ENCODE measurements at places on chromosomes 16 and 17. TPM values are rescaled to one million over a fixed set of nuclear protein-coding genes. Genes with fewer than 3 reads are reported as not detected.

GRCh38 chr16:87135246-87136030 lies 181.8 kb downstream of the C16orf95 start:
- no peak for DNase-seq

- no peak for DNase-seq
Measured at GRCh38 chr16:27401768-27402568, at the start of gene IL21R. Gene IL21R (plus strand): TSS chr16:27402174. CDS start chr16:27430072, 27,898 bp downstream.

GRCh38 chr16:28912558-28912957 lies 12.5 kb downstream of the RABEP2 start:
- DNase-seq = no peak

GRCh38 chr16:54107583-54108202 lies 178.9 kb downstream of the IRX3 start:
- DNase-seq = no peak

DNA sequence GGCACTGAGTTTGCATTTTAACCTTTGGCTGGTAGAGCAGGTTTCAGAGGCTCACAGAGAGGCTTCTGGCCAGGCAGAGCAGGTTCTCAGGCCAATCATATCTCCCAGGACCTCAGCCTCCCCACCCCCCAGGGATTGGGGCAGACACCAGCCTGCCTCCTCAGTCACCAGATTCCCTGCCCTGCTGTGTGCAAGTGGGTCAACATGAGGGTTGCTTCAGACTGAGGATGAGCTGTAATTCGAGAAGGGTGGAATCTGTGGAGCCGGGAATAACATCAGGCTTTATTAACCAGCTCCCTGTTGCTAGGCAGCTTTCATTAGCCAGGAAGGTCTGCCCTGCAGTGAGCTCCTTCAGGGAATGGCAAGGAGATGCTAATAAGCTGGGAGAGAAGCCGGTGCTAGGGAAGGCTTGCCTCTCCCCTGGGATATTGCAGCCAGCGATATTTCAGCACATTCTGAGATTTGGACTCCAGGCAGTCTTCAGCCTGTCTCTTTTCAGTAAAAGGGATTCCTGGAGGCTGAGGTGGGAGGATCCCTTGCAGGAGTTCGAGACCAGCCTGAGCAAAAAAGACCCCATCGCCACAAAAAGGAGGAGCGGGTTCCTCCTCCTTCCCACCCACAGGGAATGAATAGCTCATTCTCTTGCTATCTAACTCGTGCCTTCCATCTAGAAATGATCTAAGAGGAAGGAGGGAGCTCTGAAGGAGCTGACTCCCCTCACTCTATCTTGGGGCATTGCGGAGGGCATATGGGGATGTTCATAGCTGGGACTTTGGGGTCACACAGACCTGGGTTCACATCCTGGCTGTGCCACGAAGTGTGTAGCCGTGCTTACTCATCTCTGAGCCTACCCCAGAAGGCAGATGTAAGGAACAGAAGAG lies 10.7 kb downstream of the SGSM2 start:
- DNase-seq = no peak

DNA sequence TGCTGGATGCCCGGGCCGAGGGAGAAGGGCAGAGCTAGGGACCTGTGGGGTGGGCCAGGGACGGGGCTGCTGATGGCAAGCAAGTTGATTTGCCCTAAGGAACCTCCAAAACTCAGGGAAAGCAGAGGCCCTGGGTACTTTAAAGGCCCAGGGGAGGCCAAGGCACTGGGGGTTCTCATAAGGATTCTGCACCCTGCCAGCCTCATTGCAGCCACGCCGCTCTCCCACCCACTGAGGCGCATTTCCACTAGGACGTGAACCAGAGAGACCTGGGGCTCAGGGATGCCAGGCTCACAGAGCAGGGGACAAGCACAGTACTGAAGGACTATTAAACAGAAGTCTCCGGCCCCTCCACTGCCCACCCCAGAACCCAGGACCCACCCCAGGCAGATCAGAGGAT lies 39.4 kb upstream of the RBFOX3 start:
- DNase-seq = no peak

DNA sequence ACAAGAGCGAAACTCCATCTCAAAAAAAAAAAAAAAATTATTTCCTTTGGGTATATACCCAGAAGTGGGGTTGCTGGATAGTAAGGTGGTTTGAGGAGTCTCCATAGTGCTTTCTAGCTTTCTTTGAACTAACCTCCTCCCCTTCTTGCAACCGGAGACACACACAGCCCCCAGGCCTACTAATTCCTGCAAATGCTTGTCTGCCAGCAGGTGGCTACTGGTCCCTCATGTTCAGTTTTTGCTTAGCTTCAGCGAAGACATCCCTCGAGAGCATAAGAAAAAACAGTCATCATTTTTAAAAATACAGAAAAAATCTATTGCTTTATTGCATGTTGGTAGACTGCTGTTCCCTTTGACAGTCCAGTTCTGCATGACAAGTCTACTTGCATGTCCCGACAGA lies 439.0 kb downstream of the UTP18 start:
- DNase-seq = no peak

DNA sequence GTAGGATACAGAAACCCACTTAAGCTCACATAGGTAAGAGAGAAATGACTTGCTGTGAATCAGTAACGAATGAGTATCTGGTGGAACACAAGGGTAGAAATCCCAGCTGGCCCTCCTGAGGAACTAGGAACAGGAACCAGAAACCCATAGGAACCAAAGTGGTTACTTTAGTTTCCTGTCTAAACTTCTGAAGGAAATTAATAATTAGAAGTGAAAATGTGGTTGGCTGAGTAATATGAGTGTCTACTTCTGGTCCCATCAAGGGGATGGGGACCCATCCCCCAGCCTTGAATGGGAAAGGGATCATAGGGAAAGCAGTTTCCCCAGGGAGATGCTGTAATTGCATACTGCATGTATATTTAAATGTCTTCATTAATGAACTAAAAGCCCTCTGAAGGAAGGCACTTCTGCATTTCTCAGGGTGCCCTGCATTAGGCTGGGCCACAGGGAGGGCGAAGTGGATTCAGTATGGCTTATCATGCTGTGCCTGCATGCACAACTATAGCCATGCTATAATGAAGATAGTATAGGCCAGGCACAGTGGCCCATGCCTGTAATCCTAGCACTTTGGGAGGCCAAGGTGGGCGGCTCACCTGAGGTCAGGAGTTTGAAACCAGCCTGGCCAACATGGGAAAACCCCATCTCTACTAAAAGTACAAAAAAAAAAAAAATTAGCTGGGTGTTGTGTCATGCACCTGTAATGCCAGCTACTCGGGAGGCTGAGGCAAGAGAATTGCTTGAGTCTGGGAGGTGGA lies 45.6 kb downstream of the CYB5B start:
- no peak for DNase-seq

- no peak for DNase-seq
Measured at GRCh38 chr17:40287159-40287493, 553 bp upstream of the CDC6 start.

- no peak for DNase-seq
Measured at GRCh38 chr17:57499648-57500049, 243.3 kb downstream of the MSI2 start.

DNA sequence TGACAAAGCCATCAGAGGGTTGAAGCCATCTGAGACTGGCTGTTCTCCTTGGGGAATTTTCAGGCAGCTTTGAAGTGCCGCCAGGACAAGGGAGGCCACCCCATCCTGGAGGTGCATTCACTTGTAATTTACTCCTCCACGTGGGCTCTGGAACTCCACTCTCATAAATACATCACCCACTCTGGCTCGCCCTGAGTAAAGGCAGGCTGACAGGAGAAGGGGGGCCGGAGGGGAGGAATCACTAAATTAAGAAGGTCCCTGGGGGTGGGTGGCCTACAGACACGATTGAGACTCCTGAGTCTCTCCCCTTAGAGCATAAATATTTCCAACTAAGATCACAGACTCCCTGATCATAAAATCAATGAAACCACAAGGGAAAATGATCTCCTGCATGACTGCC lies 56.3 kb upstream of the HNF1B start:
- DNase-seq = no peak

DNA sequence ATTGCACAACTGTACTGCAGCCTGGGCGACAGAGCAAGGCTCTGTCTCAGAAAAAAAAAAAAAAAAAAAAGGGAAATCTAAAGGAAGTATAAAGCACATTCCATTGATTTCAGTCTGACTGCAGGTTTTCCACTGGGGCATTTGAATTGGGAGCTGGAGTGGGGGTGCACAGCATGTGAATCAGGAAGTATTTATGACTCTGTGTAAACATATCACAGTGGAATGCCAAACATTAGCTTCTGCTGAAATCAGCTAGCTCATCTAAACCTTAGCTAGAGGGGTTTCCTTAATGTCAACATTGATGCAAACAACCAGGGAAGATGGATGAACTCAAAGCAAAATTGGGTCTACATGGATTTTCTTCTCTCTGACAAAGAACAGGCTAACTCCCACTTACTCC lies 641.0 kb upstream of the EEF2KMT start:
- no peak for DNase-seq

DNA sequence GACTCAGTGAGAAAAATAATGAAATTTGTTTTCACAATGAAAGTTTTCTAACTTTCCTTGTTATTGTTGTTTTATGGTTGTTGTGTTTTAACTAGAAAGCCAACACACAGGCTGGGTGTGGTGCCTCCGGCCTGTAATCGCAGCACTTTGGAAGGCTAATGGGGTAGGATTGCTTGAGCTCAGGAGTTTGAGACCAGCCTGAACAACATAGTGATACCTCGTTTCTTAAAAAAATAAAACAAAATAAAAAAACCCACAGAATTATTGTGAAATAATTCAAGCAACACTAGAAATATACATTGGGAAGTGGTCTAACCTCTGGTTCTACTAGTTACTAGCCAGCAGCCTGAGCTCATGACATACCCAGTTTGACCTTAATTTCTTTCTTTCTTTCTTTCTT lies 630 bp downstream of the MILR1 start:
- no peak for DNase-seq

- DNase-seq = no peak
Measured at GRCh38 chr16:9015489-9015888, 51.8 kb upstream of the USP7 start.

DNA sequence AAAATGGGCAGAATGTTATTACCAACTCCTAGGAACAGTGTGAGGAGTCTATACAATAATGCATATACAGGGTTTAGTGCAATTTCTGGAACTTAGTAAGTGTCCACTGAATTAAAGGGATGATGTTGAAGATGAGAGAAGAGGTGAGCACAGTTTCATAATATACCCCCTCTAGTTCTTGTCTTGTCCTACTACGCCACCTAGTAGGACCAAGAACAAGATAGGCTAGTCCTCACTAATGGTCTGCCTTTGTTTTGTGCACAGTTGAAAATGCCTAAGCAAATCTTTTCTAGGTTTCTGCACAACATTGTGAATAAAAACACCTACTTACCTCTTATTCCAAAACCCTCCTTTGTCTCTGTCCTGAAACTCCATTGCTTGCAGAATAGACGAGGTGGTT lies 670.2 kb downstream of the CDH8 start:
- DNase-seq = no peak

GRCh38 chr17:17343896-17344506 lies 40.8 kb downstream of the NT5M start:
- peak; percentile 8 for DNase-seq

DNA sequence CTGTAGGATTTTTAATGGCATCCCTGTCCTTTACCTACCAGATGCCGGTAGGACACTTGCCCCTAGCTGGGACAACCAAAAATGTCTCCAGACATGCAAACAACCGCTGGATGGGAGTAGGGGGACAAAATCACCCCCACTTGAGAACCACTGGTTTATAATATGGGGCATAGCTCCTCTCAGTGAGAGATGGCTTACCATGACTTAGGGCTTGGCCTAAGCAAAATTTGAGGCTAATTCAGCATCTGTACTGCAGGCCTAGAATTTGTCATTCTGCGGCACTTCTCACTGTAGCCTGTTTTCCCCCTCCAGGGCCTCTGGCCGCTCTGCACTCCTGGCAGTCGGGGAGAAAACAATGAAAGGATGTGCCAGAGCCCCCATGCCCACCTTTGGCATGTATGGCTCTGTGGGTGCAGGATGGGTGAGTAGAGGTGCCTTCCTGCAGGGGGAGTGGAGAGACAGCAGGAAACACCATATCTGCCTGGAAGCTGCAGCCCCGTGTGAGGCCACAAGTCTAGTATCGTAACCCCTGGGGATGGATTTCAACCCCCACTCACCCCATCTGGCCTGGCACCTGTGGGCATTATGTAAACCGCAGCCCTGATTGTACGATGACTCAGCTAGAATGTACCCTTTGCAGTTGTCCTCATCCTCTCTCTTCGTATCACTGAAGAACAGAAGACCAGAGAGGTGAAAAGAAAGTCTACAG lies 268.1 kb downstream of the SOX9 start:
- no peak for DNase-seq

DNA sequence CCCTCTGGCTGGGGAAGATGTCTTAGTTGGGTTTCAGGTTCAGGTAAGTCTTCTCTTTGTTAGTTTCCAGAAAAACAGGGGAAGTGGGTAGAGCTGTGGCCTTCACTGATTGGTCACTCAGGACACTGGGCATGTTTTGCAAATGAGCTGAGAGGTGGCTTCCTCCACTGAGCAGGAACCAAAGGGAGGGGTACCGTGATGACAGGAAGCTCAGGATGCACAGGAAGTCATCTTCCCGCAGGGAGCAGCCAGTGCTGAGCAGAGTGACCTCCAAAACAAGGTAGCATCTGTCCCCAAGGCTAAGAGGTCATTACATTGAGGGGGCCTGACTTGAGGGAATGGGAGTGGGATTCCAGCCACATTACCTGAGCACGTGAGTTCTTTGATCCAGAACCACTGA lies 5.6 kb downstream of the NT5C start:
- no peak for DNase-seq

DNA sequence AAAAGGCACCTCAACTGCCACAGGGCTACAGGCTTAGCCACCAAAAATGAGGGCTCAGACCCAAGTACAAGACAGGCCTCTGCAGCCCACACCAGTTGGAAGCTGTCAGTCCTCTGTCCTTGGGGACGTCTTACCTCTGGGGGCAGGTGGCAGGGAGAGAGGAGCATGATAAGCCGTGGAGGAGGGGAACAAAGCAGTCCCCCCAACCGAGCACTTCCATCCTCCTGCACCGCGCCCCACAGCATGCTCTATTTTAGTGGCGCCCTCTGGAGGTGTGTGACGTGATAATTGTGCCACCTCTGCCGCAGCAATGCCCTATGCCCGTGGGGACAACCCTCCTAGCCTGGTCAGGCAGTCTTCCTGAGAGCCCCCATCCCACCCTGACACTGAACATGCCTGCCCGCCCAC lies 13.6 kb downstream of the G6PC3 start:
- DNase-seq = no peak

- no peak for DNase-seq
Measured at GRCh38 chr17:39600997-39601597, 6.6 kb downstream of the NEUROD2 start.

- no peak for DNase-seq
Measured at GRCh38 chr17:80781807-80782277, 209.8 kb upstream of the CHMP6 start.

GRCh38 chr16:66369055-66369592 lies 2.6 kb downstream of the CDH5 start:
- DNase-seq = no peak

C1QTNF1 gene
- 371 TPM for total RNA-seq

NPB gene
- not detected for total RNA-seq

PRAC1 gene
- total RNA-seq = not detected

MYO1D gene
- 37.7 TPM for total RNA-seq

DPEP3 gene
- total RNA-seq = 0.24 TPM

ERAL1 gene
- 35.9 TPM for total RNA-seq

TBC1D3 gene
- not detected for total RNA-seq
